Hematopoietic multipotent progenitor cell (in vitro differentiated cells): ENCODE measurements at places on chromosomes 7 and 10.

- DNase-seq: no peak
Measured at GRCh38 chr10:29276251-29276850, 12.5 kb upstream of the LYZL1 start.

- no peak for DNase-seq
Measured at GRCh38 chr7:116957874-116958273, 4.6 kb downstream of the ST7 start.

DNA sequence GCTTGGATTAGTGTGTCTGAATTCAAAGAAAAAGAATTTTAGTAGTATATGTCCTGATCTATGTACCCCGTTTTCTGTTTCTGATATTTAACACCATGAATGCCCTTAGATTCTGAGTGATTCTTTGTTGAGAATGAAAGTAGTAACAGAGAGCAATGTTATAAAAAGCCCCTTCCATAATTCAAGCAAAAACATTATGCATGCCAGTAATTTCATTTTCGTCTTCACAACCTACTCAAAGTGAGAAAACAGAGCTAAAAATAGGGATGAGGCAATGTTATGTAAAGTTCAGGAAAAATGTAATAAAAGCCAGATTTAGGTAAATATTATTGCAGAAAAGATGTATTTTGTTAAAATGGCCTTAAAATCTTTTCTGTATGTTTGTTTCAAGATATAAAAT is 28.1 kb downstream of the PTPRZ1 start:
- no peak for DNase-seq

GRCh38 chr10:83680470-83680891 is 458.8 kb upstream of the GHITM start:
- no peak for DNase-seq

GRCh38 chr7:5539013-5539411 is 115.4 kb upstream of the TNRC18 start:
- DNase-seq: no peak

DNA sequence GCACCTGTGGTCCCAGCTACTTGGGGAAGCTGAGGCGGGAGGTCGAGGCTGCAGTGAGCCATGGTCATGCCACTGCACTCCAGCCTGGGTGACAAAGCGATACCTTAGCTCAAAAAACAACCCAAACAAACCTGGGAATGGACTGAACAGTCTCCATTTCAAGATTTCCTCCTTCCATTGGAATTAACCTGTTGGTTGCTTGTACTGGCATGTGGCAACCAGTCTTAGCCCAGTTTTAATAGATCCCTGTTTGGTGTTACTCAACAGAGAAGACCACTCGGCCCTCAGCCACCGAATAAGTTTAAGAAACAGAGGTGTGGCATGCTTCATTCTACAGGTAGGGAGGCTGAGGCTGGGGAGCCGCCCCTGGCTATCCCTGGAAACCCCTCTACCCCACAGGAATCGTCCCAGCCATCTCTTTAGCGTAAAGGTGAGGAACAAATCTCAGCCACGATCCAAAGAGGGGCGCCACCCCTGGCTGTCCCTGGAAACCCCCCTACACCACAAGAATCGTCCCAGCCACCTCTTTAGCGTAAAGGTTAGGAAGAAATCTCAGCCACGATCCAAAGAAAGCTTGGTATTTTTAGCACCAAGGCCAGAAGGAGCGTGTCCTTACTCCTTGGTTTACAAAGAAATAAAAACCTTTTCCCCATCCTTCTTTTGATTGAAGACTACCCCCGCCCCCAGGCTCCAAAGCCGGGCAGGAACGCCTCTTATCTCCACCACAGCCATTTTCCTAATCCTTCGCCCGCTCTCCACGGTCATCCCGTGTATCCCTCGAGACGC is 861 bp upstream of the TSPAN14 start:
- no peak for DNase-seq

- DNase-seq: peak; percentile 21
Measured at GRCh38 chr7:23277359-23277989, 21.7 kb upstream of the MALSU1 start.

DNA sequence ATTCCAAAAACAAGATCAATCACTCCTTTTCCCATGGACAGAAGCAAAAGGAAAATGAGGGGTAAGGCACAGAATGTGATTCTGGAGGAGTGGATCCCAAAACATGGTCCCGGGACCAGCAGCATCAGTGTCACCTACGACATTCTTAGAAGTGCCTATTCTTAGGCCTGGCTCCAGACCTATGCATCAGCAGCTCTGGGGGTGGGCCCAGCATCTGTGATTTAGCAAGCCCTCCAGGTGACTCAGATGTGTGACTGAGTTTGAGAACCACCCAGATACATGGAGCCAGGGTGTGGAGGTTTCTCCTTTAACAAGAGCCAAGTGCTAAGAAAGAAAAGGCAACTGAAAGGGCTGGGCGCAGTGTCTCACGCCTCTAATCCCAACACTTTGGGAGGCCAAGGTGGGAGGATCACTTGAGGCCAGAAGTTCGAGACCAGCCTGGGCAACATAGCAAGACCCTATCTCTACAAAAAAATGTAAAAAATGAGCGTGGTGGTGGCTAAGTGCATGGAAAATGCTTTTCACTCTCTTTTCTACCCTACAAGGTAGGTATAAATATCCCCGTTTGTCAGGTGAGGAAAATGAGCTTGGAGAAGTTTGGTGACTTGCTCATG is 17.1 kb upstream of the ARPC1A start:
- no peak for DNase-seq

GRCh38 chr10:125953778-125954385 is 57.5 kb downstream of the FANK1 start:
- no peak for DNase-seq

- DNase-seq: peak; percentile 12
Measured at GRCh38 chr7:3922175-3922635, 621.2 kb downstream of the SDK1 start.

DNA sequence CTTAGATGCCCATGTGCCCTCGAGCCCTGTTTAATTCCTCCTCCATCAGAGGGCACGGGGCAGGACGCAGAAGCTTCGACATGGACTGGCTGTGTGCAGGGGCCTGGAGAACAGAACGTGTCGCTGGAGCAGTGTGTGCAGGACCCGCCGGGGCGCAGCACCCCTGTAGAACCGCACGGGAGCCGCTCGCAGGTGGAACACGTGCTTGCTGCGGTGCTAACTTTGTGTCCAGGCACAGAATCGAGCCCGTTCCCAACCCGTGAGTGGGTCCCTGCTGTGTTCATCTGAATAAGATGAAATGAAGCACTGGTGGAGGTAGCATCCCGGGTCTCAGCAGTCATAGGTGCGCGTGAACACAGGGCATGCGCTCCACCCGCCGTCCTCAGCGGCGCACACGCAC is 116.9 kb downstream of the WDR37 start:
- DNase-seq: no peak

DNA sequence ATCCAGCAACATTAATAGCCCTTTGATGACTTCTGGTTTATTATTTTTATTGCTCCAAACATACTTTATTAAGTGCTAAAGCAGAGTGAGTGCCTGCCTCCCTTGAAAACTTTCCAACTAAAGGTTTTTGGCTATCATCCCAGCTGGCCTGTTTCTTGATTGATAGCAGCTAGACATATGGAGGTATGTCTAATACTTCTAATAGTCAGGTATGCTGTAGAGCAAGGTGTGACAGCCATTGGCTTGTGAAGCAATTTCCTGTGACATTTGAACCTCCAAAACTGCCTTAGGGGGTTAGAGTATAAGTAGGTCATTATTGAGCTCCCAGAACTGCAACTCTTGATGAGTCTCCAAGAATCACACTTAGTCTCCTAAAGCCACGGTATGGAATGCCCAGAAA is 55.8 kb downstream of the LOXL4 start:
- no peak for DNase-seq

GRCh38 chr7:107494884-107495283 is 25.0 kb downstream of the GPR22 start:
- DNase-seq: no peak

DNA sequence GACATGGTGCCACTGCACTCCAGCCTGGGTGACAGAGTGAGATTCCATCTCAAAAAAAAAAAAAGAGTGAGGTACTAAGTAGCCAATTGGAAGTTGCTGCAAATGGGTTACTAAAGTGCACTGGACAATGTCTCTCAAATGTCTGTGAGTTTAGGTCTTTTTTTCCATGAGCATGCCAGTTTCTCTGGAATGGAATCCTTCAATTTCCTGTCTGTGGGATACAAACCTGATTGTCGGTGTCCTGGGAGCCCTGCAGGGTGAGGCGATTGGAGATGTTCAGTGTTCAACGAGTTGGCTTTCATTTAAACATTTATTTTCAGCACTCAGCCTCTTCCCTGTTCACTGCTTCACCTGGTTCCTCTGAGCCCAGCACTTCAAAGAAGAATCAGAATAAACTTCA is 5.3 kb upstream of the CALD1 start:
- no peak for DNase-seq

DNA sequence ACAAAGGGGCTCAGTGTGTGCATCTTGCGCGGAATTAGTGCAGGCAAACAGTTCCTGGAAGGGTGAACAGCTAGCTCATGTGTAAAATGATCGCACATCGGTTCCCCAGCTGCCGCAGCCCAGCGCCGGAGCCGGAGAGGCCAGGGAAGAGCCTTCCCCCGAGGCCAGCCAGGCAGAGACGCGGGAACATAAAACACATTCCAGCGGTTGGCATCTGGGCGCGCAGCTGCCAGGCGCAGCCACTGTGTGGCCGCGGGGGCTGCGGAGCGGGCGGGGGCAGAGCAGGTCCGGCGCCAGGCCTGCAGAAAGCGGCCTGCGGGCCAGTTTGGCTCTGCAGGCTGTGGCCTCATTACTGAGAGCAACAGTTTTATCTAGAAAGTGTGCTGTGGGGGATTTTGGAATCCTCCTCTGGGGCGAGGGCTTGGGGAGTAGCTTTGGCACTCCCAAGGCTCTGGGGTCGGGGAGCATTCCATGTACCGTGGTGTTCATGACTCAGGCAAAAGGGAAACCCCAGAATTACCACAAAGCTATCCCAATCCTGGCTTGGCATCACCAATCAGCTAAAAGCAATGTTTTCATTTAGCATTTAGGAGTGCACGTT is 74.3 kb downstream of the SAMD9 start:
- DNase-seq: peak; percentile 13

DNA sequence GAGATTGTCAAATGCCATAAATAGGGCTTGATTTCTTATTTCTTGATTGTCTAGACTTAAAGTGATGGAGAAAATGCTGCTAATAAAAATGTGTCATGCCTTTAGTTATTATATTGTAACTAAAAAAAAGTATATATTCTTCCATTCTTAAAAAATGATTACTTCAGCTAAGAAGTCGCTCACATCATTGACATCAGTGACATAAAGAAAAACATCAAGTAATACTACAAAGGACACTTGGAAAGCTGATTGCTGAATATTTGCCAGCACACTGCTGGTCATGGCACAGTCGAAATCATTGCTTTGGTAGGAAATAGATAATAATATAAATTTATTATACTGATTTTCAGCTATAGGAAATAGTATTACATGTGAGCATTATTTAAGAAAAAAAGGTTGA is 62.6 kb downstream of the LOXL4 start:
- DNase-seq: no peak

GRCh38 chr10:48976196-48976595 is 36.6 kb upstream of the LRRC18 start:
- no peak for DNase-seq

DNA sequence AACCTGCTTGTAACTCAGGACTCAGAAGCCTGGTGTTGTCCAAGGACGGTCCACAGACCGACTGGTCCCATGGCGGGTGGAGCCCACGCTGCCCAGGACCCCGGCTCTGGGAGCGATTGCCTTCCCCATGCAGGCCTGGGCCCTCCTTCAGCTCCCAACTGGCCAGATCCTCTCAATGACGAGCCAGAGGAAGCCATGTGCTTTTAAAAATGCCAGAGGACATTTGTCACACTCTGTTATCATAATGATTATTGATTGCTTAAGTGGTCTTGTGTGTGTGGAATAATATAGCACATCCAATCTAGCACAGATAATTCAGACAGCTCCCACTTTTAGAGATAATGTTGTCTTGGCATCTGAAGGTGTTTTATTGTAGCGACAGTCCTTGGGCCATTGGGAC is 22.6 kb upstream of the OGDHL start:
- no peak for DNase-seq

- DNase-seq: no peak
Measured at GRCh38 chr10:69411476-69411875, 5.2 kb downstream of the TACR2 start.
